ENCODE measurements at places on chromosomes 7 and 10.

GRCh38 chr10:125002423-125003145, 60.7 kb downstream of the ZRANB1 start:
- no peak for DNase-seq

GRCh38 chr10:77319557-77319956, 318.1 kb downstream of the KCNMA1 start:
- DNase-seq, result no peak

DNA sequence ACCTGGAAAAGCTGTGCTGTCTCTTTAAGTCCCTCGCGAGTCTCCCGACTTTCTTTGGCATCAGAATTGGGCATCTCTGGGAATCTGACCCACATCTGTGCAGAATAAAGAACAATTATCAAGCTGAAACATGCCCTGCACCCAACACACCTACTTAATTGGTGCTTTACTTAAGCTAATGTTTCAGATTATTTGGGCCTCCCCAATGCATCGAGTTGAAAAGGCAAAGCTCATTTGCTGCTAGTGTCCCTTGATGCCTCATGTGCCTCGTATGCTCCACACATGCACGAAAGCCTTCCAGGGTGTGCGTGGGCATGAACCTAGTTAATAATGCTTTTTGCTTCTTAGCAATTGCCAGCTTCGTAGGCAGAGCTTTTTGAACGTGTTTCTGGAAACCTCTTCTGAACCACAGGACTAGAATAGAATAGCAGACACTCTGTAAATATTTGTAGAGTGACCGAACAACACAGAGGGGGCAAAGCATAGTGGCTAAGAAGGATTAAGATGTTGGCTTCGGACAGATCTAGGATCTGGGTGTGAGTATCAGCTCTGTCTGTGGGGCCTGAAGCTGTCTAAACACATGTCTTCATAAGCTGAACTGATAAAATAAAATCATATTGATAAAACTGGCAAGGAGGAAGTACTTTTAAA, 26.7 kb upstream of the FGFR2 start:
- no peak for DNase-seq

DNA sequence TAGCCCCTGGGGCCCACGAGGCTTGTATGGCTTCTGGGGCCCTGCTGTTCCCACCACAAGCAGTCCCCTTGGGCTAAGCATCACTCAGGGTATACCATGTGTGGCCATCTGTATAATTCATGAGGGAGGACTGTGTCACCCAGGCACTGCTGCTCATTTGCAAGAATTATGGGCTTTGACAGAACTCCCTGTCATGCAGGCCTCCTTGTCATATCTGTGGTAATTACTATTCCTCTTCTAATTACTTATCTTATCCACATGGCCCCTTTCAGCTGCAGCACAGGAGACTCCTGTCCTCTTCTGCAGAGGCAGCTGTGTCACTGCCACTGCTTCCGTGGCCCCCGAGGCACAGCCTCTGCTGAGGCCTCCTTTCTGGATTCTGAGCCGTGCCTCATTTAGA, 46.3 kb downstream of the LRMDA start:
- DNase-seq, result no peak

GRCh38 chr10:62231805-62232204, 36.8 kb downstream of the RTKN2 start:
- DNase-seq, result no peak

All from activated T-cell treated with anti-CD3 and anti-CD28 coated beads for 4 hours (primary cell).